Activated CD4-positive, alpha-beta T cell treated with anti-CD3 and anti-CD28 coated beads, Interleukin-2, Interleukin-6, amounts not matched to agents 100 ng/mL and 50 ng/mL, durations not matched to agents 16 hours and 8 hours (primary cell): ENCODE measurements at places on chromosomes 1 and 21.
A peak's percentile ranks its signal among the peaks of the same experiment; 100 is the strongest.

DNA sequence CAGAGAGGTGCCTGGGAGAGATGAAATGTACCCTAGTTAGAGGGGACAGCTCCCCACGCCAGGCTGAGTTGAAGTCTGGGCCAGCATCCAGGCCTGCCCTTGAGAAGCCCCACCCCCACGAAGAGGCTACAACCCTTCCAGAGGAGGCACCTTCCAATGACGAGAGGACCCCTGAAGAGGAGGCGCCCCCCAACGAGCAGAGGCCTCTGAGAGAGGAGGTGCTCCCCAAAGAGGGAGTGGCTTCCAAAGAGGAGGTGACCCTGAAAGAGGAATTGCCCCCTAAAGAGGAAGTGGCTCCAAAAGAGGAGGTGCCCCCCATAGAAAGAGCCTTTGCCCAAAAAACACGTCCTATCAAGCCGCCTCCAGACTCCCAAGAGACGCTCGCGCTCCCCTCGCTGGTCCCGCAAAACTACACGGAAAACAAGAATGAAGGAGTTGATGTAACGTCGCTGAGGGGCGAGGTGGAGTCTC, 3.1 kb downstream of the EVA1B start:
- no peak for DNase-seq

- DNase-seq = peak; percentile 44
Measured at GRCh38 chr1:167057241-167057688, 32.9 kb downstream of the GPA33 start.

- no peak for DNase-seq
Measured at GRCh38 chr1:116487583-116487982, 83.2 kb downstream of the CD58 start.

GRCh38 chr1:154866257-154867063, 3.6 kb downstream of the KCNN3 start:
- DNase-seq = no peak

DNA sequence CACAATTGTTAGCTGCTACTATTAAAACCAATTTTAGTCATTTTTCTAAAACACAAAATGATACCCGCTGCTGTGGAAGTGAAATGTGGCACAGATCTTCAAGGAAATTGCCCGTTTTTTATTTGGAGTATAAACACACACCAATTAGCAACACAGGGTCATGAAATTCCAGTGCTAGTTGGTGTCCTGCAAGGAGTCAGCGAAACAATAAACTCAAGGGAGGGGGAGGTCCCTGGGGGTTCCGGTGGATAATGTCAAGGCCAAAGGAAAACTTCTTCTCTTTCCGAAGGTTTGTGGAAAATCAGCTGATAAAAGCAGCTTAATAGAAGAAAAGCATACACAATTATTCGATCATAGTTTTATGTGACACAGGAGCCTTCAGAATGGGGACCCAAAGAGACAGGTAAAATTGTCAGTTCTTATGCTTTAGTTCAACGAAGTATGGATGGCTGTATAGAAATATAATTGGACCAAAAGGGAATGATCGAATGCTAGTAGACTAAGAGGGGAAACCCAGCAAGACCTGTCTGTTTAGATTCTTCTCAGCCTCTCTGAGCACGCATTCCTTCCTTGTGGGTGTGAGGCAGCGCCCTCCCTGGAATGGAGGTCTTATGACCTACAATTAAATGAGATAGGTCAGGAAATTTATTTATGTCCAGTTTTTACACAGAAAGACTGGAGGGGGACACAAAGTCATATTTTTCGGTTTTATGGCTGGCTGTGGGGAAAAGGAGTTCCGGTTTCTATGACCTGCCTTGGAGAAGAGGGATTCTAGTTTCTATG, 65.9 kb downstream of the KCNK1 start:
- DNase-seq = no peak

DNA sequence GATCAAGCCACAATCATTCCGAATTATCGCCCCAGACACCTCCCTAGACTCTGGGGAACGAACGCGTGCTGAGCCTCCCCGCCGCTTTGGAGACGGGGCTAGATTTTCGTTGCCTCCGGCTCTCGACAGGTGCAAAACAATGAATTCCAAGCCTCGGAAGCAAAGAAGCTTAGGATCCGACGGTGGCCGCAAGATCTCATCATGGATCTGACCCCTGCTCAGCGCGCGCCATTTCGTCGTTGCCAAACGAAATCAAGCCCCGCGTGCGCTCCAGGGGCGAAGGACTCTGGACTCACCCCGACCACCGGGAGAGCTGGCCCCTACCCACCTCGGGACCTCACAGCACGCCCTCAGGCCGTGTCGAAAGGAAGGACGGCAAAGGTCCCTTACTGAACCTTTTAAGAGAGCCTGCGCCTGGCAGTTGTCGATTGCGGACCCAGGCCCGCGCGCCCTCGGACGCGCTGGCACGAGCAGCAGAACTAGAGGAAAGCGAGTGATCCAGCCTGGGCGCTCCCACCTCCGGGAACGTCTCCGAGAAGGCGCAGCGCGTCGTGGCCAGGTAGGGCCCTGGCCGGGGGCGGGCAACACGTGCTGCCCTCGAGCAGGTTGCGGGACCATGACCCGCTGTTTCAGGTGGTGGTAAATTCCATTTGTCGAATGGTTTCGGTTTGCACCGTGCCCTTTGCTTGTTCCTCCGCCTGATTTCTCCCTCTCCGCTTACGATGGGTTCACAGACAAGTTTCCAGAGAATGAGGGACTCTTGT, 1.6 kb upstream of the RUNX3 start:
- no peak for DNase-seq

GRCh38 chr1:237172118-237172485, 130.1 kb downstream of the RYR2 start:
- DNase-seq = no peak

- no peak for DNase-seq
Measured at GRCh38 chr21:42281181-42281680, 34.0 kb downstream of the TFF3 start.

DNA sequence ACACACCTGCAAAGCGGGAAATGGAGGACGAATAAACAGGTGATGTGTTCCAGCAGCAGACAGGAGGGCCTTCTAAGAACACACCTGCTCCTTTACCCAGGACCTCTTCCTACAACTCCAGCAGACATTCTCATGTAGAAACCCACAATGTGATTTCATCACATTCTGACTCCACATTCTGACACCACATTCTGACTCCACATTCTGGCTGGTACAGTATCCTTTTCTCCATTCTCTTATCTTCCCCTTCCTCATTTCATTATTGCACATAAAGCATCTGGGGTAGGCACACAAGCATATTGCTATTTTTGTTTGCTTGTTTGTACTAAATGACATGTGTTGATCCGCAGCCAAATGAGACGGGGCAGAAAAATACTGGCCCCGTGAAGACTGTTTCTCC, 3.6 kb upstream of the ZNF124 start:
- no peak for DNase-seq

- peak; percentile 49 for DNase-seq
Measured at GRCh38 chr1:174021591-174022079, 522 bp downstream of the RC3H1 start.

DNA sequence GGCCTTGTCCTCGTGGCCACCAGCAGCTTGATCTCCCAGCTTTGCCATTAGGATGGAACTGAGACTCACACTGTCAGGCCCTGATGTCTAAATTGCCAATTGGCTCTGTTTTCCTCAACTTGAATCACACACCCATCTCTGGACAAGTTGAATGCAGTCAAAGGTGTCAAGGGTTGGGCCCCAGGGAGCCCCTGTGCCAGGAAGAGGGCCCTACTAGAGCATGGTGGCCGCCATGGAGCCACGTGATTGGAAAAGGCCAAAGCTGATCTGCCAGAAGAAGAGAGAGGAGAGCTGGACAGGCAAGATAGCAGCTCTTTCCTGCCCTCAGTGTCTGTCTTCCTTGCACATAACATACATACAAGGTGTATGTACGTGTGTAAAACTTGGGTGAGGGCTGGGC, 54.9 kb upstream of the NEK2 start:
- no peak for DNase-seq

DNA sequence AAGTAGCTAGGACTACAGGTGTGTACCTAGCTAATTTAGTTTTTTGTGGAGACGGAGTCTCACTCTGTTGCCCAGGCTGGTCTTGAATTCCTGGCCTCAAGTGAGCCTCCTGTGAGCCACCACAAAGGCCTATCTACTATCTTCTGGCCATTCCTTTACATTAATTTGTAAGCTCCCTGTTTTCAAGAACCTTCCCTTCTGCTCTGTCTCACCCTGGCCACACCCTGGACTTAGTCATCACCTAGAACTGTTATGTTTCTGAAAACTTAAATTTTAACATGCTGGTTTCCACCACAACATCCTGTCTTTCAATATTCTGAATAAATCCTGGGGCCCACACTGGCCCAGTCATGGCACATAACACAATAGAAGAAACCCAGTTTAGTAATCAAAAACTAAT, 4.9 kb upstream of the B4GALT3 start:
- peak; percentile 87 for DNase-seq

DNA sequence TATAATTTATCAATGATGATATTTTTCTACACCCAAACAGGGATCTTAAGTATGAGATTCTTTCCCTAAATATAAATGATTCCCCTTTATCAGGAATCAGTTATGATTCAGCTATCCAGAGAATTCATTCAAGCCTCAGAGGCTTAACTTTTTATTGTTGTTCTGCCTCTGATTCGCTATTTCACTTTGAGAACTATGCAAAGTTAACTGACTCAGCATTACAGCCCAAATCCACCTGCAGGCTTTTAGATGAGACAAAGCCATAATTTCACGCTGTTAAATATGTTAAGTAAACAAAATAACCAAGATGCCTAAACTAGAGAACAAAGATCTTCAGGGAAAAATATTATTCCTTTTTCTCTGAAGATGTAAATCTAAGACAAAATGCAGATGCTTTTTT, 8.5 kb downstream of the SCYL3 start:
- no peak for DNase-seq

GRCh38 chr1:198245379-198245778, 88.6 kb downstream of the NEK7 start:
- no peak for DNase-seq

DNA sequence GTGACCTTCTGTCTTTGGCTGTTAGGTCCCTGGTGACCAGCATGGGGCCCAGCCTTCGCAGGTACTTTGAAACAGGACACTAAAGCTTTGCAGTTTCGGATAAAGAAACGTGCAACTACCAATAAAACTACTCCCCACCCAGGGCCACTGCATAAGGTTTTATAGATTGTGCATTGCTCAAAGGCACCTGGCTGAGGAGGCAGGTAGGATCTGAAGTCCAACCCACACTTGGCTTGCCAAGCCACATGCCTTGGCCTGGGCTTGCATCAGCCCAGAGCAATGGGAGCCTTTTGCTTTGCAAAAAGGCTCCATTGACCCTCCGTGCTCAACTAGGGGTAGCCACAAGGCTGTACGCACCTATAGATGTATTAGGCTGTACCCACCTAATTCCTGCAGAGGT, 84.4 kb upstream of the SYT6 start:
- no peak for DNase-seq

DNA sequence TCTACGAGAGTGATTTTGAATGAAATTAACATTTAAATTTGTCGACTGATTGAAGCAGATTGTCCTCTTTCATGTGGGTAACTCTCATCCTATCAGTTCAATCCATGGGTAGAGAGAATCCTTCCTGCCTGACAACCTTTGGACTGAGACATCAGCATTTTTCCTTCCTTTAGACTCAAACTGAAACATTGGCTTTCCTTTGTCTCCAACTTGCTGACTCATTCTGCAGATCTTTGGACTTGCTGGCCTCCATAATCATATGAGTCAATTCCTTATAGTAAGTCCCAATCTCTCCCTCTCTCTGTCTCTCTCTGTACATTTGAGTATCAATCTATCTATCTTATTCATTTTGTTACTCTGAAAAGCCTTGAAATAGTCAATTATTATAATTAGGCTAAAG, 416.7 kb downstream of the LRRIQ3 start:
- DNase-seq = no peak

DNA sequence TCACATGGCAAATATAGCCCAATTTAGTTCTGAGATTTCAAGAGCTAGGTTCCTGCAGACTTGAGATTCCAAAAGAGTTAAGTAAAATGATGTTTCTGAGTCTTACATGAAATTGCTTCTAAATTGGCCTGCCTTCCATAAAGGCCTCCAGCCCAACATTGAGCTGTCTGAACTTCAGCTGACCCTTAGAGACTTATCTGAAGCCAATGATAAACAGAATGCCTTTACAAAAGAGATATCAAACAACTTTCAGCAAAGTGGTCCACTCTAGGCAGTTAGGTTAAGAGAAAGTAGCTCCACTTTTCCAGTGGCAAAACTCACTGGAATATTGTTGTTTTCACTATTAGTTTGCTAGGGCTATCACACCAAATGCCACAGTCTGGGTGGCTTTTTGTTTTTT, 6.3 kb upstream of the RC3H1 start:
- DNase-seq = no peak

- no peak for DNase-seq
Measured at GRCh38 chr1:205961991-205962820, 18.9 kb upstream of the SLC26A9 start.

GRCh38 chr1:179798864-179799516, 55.9 kb downstream of the FAM163A start:
- no peak for DNase-seq

- no peak for DNase-seq
Measured at GRCh38 chr1:95223110-95223509, 10.9 kb upstream of the RWDD3 start.

- DNase-seq = no peak
Measured at GRCh38 chr1:106846656-106847055, 209.8 kb upstream of the PRMT6 start.

GRCh38 chr1:234093741-234094140, 189.3 kb downstream of the SLC35F3 start:
- DNase-seq = no peak

DNA sequence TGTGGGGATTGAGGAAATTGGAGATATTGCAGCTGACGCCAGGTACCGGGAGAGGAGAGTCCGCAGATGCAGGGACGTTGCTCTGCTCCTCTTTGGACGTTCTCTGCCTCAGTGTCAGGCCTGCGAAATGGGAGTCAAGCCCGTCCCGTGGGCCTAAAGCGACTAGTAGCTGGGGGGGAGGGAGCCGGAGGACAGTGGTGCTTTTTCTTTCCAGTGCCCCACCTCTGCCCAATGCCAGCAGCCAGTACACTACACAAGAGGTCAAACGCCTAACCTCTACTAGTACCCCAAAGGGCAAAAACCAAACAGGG, 413.6 kb upstream of the ESRRG start:
- DNase-seq = no peak

DNA sequence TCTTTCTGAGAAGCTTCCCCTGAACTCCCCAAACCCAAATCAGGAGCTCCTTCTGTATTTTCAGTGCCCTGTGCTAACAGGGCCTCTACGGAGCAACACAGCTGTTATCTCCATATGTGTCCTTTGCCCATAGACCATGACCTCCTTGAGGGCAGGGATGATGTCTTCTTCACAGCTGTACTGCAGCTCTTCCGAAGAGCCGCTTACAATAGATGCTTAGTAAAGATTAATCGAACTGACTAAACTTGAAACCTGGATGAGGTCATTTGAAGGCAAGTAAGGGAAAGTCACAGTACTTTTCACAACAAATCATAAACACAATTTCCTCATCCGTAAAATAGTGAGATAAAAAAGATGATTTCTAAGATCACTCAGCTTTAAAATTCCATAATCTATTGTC, 4.4 kb upstream of the KCNN3 start:
- DNase-seq = peak; percentile 45

DNA sequence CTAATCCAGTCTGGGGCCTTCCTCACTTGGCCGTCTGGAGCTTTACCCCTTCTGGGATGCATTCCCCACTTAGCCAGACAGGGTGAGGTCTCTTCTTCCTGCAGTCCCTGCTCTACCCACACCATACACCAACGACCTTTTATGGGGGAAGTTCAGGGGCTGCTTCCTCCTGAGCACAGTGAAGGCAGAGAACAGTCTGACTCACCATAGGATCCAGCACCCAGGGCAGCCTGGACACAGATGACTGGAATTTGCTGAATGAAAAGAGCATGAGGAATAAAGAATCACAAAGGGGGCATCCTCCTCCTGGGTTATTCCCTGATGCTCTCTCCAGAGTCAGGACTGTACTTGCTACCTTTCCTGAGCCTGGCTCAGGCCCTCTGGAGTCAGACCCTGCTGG, 4.6 kb upstream of the FOXE3 start:
- no peak for DNase-seq
